T-helper 2 cell (primary cell): ENCODE measurements at places on chromosomes 5 and 9.
A peak's percentile ranks its signal among the peaks of the same experiment; 100 is the strongest.

DNA sequence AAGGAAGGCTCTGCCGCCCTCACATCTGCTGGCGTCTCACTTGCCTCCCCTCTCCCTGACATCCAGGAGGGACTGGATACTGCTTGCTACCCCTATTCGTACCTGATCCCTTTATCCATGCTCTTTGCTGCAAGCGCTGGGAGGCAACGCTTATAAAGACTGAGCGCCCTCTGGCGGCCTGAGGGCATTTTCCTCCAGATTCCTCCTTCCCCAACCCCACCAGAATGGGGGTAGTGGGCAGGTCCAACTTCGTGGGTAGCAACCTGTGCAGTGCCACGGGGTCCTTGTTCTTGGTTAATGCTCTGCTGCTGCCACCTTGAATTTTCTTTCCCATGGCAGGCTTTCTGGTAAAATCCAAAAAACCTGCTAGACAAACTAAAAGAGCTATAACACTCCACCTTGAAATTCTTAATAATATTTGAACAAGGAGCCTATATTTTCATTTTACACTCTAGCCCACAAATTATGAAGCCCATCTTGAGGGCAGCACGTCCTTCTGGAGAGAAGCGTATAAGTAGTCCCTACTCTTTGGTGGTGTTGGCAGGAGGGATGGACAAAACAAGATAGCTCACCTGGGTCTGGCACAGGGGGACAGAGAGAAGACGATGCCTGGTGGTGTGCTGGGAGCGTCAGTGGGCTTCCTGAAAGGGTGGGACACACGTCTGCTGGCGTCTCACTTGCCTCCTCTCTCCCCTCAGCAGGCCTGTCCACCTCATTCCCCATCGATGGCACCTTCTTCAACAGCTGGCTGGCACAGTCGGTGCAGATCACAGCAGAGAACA, 52.5 kb downstream of the JADE2 start:
- DNase-seq: peak; percentile 50

DNA sequence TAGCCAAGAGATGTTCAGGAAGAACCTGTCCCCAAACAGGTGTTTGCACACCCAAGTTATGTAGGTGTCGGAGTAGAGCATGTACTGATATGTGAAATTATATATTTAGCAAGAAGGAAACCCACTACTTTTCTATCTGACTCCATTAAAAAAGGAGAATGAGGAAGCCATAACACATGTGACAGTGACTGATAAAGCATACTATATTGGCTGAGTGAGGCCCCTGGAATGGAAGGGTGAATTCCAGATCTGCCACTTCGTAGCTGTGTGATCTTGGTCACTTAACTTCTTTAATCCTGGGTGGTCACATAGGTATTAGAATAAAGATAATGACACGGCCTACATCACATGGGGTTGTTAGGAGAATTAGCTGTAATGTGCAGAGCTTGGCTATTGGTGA, 116.0 kb upstream of the MAN2A1 start:
- no peak for DNase-seq

GRCh38 chr9:97806721-97807120, 46.3 kb upstream of the FOXE1 start:
- no peak for DNase-seq

GRCh38 chr9:127525401-127526188, 74.3 kb downstream of the LRSAM1 start:
- DNase-seq: no peak

DNA sequence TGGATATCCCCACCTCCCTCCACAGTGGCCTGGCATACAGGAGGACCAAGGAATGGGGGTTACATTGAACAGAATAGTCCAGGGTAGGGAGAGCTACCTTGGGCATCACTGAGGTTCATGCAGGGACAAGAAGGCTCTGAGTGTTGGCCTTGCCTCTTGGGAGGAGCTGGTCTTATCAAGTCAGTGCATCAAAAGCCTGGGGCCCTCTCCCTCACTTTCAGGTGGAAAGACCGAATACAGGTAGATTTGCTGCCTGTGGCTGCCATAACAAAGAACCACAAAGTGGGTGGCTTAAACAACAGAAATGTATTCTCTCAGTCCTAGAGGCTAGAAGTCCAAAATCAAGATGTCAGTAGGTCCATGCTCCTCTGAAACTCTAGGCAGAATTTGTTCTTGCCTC, 18.5 kb upstream of the ARSI start:
- DNase-seq: no peak

- no peak for DNase-seq
These were observed 37.7 kb downstream of the TNC start for GRCh38 chr9:115080242-115080641.

DNA sequence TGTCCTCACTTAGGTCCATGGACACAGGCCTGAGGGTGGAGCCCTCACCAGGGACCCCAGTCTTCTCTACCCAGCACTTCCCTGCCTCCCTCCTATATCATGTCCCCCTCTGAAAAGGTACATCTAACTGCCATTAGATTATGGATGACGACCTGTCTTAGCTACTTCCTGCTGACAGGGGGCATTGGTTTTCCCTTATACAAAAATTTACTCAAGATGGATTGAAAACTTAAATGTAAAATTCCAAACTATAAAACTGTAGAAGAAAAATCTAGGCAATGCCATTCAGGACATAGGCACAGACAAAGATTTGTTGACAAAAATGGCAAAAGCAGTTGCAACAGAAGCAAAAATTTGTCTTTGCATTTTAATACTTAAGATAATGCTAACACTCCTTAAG, 623.2 kb upstream of the FAM174A start:
- no peak for DNase-seq

GRCh38 chr9:77841739-77842386, 189.7 kb downstream of the GNAQ start:
- DNase-seq: no peak

DNA sequence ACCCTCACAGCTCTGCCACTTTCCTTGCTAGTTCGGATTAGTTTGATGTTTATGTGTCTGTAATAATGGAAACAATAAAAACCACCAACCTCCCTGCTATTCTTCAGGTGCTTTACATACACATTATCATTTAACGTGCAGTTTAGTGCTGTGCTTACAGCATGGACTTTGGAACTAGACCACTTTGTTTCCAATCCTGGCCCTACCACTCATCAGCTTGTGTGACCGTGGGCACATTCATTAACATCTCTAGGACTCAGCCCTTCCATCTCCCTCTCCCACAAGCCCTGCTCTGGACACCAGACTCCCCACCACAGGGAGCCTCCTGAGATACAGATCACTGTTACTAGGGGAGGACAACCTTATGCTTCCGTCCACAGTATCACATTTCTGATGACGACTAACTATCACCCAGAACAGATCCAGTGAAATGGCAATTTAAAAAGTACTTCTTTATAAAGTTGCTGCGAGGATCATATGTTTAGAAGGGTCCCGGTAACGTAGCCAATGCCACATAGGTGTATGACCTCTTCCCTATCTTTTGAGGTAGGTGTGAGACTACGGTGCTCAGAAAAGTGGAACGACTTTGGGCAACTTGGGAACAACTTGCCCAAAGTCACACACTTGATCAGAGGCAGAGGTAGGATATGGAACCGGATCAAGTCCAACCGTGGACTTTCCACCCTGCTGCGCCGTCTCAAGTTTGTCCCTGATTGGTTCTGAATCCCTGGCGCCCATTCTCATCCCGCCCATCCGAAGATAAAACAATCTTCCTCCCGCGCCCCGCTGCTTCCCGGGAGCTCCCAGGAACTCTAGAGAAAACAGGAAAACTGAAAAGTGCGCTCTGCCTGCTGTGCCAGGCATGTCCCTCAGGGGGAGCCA, 132.4 kb upstream of the NIPBL start:
- no peak for DNase-seq
